Stimulated activated CD8-positive, alpha-beta memory T cell treated with anti-CD3 and anti-CD28 coated beads, Interleukin-7, amount 100 ng/mL, for 48 hours (primary cell): ENCODE measurements at places on chromosomes 13 and 19.

GRCh38 chr13:40161351-40161810 lies 505.1 kb downstream of the FOXO1 start:
- DNase-seq: no peak

GRCh38 chr13:33615436-33615835 lies 202.5 kb upstream of the RFC3 start:
- DNase-seq: no peak

GRCh38 chr19:35847911-35848310 lies 4.4 kb downstream of the NPHS1 start:
- DNase-seq: no peak

DNA sequence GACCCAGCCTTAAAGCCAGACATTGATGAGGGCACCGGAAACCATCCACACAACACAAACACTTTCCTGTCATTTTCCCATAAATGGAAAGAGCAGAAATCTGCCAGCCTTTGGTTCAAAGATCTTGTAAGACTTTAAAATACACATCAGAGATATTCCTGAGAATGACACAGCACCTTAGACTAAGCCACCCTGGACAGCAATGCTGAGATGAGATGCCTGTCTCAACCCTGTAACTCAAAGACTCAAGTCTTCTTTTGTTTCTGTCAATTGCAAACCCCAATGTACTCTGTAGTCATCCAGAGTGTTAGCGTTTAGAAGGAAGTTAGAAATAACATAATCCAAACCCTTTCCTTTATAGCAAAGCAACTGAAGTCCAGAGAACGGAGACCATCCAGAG lies 119.2 kb downstream of the CCNA1 start:
- no peak for DNase-seq

GRCh38 chr13:21709697-21710096 lies 38.8 kb downstream of the FGF9 start:
- no peak for DNase-seq

DNA sequence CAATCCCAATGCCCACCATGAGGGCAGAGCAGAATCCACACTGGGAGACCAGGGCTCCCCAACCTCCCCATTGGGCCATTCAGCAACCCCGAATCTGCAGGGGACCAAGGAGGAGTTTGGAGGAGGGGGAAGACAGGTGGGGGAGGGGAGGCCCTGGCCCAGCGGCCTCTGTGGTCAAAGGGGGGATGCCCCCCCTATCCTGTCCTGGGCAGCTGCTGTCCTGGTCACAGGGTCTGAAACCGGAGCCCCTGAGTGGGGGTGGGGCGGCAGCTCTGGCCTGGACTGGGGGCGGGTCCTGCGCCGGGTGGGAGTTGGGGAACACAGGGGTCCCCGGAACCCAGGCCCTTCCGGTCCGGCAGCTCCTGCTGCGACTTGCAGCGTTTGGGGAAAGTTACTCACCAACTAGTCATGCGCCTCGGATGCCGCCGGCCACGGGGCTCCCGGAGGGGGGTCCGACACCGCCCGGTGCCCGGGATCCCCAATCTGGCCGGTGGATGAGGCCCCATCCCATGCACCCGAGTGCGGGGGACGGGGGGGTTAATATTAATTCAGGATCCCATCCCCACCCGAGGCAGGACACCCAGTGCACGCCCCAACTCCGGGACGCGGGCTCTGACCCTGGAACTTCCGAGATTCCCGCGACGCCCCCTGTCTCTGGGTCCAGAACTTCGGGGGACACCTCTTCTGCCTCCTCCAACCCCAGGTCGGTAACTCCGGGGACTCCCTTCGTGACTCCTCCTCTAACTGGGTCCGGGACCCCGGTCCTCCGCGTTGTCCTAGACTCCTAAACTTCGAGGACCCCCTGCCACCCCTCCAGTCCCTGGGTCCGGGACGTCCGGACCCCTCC lies 872 bp downstream of the HOMER3 start:
- no peak for DNase-seq

GRCh38 chr13:98475522-98475921 lies 101.4 kb downstream of the STK24 start:
- DNase-seq: no peak

DNA sequence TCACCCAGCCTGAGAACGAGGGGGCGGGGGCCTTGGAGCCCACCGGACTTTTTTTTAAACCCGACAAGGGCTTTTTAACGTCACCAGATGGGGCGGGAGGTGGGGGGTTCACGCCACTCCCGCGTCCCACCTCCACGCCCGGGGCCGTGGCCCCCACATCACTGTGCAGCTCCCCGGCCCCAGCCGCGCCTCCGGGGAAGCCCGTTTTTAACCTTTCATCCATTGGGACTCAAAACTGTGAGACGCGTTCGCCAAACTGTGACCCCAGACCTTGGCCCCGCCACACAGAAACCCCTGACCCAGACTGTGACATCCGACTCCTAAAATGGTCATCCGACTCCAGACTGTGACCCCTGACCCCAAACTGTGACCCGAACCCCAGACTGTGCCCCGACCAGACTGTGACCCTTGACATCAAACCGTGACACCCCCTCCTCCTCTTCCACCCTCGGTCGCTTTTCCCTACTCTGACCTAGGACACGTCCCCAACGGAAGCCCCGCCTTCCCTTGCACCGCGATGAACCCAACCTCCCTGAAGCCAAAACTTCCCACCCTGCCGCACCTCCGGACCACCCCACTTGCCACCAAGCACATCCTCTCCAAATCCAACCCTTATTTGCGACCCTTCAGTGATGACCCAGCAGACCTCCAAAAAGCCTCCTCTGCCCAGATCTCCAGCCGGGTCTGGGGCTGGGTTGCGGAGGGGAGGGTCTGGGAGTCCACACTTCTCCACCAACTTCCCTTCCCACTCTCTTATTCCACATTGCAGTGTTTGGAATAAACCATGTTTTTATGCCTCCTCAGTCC lies 1.5 kb upstream of the GRWD1 start:
- no peak for DNase-seq

DNA sequence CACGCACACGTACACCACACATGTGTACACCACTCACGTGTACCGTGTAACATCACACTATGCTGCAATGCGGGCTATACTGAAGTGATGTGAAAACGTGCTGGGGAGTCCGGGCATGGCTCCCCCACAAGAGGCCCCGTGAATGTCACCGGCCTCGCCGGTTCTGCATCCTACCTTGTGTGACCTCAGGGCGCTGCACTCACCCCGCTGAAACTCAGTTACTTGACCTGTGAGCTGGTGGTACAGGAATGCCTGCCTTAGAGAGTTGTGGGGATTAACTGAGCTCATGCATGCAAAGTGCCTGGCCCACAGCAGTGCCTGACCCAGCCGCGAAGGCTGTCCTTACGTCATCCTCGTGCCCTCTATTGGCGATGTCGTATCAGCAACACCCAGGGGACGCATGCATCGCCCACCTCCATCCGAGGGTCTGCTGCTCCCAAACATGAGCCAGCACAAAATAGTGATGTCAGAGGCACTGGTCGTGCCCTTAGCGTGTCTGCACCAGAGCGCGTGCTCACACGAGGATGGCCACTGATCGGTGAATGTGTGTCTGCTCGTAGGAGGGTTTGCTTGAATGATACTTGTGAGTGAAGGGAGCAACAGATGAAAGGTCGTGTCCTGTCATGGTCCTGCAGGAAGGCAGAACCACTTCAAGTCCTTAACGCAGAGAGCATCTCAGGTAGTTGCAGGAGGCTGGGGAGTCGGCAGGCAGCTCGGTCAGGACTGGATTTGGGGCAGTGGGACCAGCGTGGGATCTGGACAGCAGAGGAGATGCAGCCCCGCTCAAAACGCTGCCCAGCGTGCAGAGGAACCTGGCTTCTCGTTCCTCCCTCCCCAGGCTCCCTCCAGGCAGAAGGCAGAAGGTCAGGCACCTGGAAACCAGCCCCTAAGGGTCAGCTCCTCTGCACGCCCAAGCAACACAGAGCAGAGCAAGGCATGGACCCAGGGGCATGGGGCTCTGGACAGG lies 126.2 kb upstream of the SPACA7 start:
- no peak for DNase-seq

GRCh38 chr19:50515168-50515561 lies 1.5 kb upstream of the ASPDH start:
- DNase-seq: no peak

DNA sequence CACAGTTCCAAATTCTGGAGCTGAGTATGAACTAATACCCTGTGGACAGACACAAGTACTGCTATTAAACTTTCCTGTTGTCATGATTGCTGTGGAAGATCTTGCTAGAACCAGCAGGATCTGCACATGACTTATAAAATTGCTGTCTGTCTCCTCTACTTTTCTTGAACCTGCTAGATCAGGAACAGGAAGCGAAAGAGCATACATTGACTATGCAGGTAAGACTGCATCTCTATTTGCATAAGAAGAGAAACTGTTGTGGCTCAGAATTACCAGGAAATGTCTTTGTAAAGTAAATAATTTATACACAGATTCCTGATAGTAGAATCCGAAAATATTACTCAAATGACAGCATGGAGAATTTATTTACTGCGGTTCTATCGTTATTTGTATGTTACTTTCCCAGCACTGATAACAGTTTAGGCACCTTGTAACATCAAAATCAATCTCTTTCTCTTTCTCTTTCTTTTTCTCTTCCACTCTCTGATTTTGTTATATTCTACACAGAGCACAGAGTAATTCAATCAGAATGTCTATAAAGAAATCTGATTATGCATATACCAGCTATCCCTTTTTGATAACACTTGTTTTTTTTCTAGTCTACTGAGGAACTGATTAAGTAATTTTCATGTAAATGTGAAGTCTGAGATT lies 226.5 kb downstream of the MYO16 start:
- no peak for DNase-seq

GRCh38 chr13:36090592-36090991 lies 40.6 kb downstream of the DCLK1 start:
- DNase-seq: no peak

DNA sequence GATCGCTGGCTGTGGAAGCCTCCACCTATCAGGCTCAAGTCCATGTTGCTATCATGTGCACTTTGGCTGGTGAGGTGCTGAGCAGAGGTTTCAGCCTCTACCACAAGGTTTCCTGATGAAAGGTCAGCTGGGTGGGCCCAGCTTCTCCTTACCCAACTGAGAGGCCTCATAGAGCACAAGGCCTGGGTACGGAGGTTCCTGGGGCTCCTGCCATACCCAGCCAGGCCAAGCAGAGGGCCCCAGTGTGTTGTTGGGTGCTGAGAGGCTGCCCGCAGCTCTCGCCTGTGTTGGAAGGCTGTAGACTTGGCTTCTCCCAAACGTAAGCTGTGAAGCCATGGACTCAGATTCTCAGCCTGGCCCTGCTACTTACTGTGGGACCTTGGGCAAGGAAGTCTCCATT lies 28.2 kb downstream of the ACTN4 start:
- DNase-seq: no peak

DNA sequence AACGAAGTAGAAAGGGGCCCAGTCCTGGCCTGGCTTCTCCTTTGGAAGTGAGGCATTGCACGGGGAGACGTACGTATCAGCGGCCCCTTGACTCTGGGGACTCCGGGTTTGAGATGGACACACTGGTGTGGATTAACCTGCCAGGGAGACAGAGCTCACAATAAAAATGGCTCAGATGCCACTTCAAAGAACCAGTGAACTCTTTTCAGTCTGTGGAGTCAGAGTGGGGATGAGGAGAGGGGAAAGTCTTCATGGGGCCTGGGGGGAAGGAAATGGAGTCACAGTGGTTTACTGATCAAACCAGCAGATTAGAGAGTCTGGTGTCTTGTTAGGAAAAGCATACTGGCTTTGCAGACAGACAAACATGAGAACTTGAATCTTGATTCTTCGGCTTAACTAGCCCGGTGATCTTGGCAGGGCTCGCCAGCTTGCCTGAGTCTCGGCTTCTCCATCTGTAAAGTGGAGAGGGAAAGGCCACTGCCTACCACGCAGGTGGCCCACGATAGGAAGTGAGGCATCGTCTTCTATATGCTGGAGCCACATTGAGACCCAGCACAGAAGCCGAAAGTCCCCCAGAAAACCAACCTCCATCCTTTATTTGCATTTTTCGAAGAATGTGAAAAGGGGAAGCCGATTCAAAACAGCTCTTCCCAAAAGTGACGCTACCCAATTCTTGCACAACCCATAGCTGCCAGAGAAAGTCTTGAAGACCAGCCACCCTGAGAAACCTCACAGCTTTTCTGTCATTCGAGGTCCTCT lies at the start of gene FFAR1:
TSS of gene FFAR1 (plus strand) at position 732 of the 759 bp plus-strand sequence. CDS start 3,650 bp downstream, outside the sequence.
- no peak for DNase-seq
